ENCODE measurements at places on chromosomes 5 and 9. TPM values are rescaled to one million over a fixed set of nuclear protein-coding genes. Genes with fewer than 3 reads are reported as not detected.

Gene TSLP
- 1.2 TPM for total RNA-seq

Gene PPP3R2
- not detected for total RNA-seq

Gene KCNMB1
- not detected for total RNA-seq

Gene C9
- 1.4 TPM for total RNA-seq

Gene CHSY3
- total RNA-seq: 4.0 TPM

Gene FAM174A
- 20.0 TPM for total RNA-seq

Gene DRD1
- total RNA-seq: 0.70 TPM

Gene SH3RF2
- total RNA-seq: 0.59 TPM

Gene GZMA
- total RNA-seq: not detected

Gene TEX10
- total RNA-seq: 15.0 TPM

Gene OTP
- not detected for total RNA-seq

Gene CTSL
- 97.5 TPM for total RNA-seq

Gene ADRB2
- 1.1 TPM for total RNA-seq

Gene SLF1
- 4.0 TPM for total RNA-seq

Gene RPL7A
- 3,613 TPM for total RNA-seq

Gene LHX3
- total RNA-seq: not detected

Gene MLANA
- total RNA-seq: not detected

Gene OLFM1
- total RNA-seq: 0.15 TPM

Gene CAMK4
- total RNA-seq: 1.7 TPM

Gene FOCAD
- 121 TPM for total RNA-seq

Gene NOXA1
- total RNA-seq: 0.38 TPM

Gene ZNF189
- 12.4 TPM for total RNA-seq

Gene IL13
- total RNA-seq: not detected

Gene ERBIN
- total RNA-seq: 22.3 TPM

Gene FAM169A
- total RNA-seq: under 0.01 TPM
